Left lung (tissue), 14 donors: ENCODE measurements at places on chromosomes 7 and 10. TPM values are rescaled to one million over a fixed set of nuclear protein-coding genes. Genes with fewer than 3 reads are reported as not detected.

The CD36 gene
- total RNA-seq: 253 TPM

The GRM8 gene
- total RNA-seq: 0.39 TPM

The ZMIZ1 gene
- total RNA-seq: 80.2 TPM

The KLLN gene
- total RNA-seq: 0.65 TPM
